ENCODE measurements at places on chromosomes 2 and 18.

DNA sequence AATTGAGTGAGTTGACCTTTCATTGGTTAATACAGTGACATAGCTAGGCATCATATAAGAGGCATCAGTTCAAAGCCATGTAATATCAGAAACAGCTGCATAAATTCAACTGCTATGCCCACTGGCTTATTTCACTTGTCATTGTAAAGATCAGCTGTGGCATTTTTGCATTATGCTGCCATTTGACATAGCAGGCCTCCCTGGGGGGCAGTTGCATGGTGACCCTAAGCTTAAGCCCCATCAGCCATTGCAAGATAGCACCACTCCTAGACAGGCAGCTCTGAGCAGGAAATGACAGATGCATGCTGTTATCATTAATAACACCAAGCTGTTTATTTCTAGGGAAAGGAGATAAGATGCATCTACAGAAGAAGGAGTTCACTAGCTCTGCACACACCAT is 233.4 kb upstream of the CNTNAP5 start:
- DNase-seq = no peak

GRCh38 chr2:209960045-209960444 is 42.4 kb upstream of the RPE start:
- no peak for DNase-seq

DNA sequence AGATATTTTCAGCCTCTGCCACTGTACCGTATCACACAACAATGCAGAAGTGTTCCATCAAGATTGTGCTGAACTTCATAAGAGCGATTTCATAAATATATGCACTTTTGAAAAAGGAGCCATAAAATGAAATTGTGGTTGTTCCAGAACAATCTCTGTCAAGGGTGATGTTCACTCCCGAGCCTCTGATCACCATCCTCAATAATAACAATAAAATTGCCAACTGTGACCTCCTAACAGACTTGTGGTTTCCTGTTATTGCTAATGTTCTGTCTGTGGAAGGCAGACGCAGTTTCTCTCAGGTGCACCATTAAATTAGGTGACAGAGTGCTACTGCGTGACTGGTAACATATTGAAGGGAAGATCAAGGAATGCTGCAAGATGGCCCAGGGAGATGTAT is 383.7 kb downstream of the SOCS6 start:
- DNase-seq = no peak

DNA sequence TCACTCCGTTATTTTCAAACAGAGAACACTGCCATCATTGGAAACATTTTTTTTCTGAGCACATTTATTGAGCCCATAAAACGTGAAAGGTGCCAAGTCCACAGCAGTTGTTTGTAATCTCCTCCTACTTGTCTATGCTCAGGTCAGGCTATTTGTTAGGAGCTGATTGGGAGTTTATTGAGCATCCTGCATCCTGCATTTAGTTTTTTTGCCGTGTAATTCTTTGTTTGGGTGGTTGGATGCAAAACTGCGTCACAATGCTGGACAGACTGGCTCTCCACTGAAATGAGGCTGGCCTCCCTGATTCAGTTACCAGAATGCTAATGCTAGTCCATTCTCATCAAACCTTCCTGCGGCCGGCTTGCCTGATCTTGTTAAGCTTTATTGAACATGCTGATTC is 71.4 kb downstream of the RAPGEF4 start:
- no peak for DNase-seq

- DNase-seq = no peak
Measured at GRCh38 chr2:128505150-128505490, 186.5 kb upstream of the HS6ST1 start.

- DNase-seq = no peak
Measured at GRCh38 chr2:170996316-170996715, 67.3 kb downstream of the GORASP2 start.

DNA sequence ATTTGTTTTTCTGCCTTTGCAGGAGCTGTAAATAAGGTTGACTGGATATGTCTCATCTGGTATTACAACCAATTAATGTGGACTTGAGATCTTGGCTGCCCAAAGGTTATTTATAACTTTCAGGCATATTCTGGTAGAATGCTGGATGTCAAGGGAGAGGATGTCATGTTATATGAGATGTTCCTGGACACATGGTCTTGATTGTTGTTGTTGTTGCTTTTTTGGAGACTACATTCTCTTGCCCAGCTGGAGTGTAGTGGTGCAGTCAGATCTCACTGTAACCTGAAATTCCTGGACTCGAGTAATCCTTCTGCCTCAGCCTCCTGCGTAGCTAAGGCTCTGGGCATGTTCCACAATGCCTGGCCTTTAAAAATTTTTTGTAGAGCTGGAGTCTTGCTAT is 83.3 kb downstream of the LCLAT1 start:
- no peak for DNase-seq

DNA sequence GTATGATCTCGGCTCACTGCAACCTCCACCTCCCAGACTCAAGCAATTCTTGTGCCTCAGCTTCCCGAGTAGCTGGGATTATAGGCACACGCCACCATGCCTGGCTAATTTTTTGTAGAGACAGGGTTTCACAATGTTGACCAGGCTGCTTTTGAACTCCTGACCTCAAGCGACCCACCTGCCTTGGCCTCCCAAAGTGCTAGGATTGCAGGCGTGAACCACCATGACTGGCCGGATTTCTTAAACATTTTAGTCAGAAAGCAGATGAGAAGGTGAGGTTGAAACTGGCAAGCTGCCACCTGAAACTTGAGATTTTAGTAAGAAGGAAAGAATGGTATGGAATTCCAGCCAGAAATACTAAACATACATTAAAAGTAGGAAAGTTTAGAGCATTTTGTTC is 31.9 kb downstream of the KLHL23 start:
- no peak for DNase-seq

GRCh38 chr2:134564549-134564948 is 154.3 kb downstream of the TMEM163 start:
- DNase-seq = no peak

DNA sequence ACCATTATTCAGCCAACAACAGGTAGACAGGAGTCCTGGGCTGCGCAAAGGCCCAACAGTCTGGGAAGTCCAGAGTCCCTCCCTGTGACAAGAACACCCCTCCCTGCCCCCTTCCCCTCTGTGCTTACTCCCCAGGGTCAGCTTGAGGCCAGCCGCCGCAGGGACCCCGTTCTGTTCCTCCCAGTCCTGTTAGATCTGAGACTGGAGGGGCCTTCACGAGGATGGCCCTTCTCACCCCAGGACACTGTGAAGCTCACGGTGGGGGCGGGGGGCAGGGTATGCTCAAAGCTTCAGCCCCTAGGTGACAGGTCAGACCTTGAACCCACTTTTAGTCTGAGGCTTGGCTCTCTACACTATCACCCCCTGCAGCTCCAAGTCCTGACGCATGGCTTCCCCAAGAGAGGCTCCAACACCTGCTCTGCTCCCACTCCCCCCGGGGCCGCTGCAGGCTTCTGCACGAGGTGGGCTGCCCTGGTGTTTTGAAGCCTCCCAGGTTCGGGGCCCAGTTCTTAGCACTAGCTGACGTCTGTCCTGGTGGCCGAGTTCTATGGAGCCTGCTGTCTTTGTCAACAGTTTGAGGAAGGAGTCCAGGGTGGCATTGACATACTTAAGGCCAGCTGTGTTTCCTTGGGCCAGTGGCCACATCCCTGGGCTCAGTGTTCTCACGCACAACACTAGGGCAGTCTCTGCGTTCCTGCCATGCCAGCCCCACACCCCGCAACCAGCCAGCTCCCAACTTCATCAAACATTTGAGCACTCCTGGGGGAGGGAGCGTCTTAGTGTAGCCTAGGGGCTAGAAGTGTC is 37.2 kb upstream of the HPCAL1 start:
- peak; percentile 80 for DNase-seq

DNA sequence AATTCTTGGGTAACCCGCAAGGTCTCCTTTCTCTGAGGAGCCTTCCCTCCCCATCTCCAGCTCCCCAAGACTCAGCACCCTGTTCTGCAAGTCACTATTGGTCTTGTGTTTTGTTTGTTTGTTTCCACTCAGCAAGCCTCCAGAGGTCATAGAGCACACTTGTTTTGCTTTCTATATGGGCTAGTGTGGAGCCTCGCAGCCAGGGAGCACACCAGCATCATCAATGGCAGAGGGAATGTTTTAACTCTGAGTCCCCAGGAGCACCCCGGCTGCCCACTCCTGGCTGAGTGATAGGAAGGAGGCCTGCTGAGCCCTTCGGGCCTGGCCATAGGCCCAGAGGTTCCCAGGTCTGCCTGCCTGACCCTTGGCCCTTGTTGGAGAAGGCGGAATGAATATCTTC is 36.6 kb downstream of the GLI2 start:
- peak; percentile 73 for DNase-seq

GRCh38 chr2:197871780-197872456 is 67.5 kb downstream of the PLCL1 start:
- DNase-seq = no peak

DNA sequence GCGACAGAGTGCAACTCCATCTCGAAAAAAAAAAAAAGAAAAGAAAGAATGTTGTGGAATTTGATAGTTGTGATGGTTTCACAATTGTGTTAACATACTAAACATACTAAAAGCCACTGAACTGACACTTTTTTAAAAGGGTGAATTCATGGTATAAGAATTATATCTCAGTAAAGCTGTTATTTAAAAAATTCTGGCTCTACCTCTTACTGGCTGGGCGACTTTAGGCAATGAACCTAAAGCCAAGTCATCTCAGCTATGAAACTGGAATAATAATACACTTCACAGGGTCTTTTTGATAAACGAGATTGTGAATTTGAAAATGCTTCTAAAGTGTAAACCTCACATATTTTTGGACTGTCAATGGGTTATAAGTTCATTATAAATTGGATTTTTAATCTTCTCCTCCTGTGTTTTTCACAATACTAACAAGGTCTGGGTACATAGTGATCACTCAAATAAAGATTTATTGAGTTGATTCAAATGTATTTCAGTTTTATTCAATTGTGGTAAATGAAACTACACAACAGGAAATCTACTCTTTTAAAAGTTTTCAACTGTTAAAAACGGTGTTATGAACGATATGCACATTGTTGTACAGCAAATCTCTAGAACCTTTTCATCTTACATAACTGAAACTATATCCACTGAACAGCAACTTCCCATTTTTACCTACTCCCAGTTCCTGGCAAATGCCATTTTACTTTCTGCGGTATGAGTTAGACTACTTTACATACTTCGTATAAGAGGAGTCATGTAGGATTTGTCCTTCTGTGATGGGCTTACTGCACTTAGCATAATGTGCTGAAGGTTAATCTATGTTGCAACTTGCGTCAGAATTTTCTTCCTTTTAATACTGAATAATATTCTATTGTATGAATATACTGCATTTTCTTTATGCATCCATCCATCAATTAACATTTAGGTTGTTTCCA is 43.0 kb upstream of the GTF2A1L start:
- DNase-seq = no peak

GRCh38 chr18:54020966-54021365 is 203.5 kb downstream of the MBD2 start:
- DNase-seq = no peak

DNA sequence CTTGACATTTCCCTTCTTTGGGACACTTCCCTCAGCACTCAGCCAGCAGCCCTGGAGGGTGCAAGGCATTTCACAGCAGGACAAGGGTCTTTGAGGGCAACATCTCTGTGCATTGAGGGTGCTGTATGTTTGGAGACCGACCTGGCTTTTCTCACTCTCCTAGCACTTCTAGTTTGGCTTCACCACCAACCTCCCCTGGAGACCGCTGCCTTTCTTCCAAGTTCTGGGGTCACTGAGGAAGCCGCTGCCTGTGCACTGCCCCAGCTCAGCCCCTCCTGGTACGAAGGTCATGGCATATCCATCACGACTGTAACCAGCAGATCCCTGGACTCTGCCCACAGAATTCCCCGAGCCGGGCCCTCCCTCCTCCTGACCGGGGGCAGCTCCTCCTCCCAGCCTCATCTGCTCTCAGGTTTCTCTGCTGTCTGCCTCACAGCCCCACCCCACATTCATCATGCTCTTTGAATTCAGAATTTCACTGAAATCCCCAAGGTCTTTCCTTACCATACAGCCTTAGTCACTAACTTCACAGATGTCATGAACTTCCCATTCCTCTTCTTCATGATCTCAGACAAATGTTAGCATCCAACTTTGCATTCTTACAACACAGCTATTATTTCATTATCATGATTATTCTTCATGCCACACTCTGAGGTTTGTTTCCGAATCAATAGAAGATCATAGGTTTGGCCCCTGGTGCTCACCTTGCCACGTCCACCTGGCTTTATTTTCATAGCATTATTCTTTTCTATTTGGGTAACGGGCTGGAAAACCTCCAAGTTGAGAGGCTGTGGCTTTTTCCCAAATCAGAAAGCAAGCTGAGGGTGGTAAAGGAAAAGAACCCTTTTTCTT is 113.0 kb upstream of the COPS8 start:
- no peak for DNase-seq

Measured in brain pericyte (primary cell).